ENCODE measurements at places on chromosomes 7 and 10.

GRCh38 chr7:151448261-151449252, 8.6 kb upstream of the CRYGN start:
- peak; percentile 49 for DNase-seq

DNA sequence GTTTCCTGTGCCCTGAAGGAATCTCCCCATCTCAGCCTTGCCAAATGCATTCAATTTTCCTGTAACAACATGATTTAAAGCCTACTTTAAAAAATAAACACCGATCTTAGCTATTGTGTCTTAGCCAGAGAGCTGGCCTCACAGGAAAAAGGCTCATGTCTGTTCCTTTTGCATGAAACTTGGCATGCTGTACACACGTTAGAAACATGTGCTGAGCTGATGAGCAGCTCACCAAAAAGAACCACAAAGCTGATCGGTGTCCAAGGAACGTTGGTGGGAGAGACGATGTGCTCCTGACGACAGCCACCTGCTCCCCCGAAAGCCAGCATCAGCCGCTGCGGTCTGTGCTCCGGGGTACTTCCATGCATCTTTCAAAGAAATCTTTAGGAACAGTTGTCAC, 135.9 kb downstream of the ADARB2 start:
- DNase-seq = no peak

DNA sequence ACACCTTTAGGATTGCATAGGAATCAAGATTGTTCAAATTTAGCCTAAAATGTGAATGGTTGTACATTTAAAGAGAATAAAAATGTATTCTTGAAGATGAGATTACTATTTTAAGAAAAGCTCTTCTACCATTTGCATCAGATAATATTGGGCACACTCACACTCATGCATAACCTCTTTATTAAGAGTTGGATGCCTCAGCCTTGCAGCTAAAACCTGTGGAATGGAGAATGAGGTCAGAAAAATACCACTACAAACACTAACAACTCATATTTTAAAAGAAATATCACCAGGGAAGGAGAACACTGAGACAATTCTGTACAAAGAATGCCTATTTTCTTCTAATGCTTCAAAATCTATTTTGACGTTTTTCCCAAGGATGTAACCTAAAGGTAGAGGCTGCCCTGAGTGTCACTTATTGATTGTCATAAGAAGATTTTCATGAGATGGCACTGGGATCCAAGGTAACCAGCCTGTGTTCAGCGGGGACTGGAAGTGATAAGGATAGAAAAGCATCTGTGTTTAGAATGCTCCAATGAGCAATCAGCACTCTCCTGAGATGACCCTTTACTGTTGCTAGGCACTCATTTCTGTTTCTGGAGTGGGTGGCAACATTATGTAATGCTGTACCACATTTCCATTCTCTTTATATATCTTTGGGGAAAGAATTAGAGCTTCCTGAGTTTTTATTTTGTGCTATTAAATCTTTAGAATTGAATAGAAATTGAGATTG, 26.6 kb downstream of the REEP3 start:
- no peak for DNase-seq

DNA sequence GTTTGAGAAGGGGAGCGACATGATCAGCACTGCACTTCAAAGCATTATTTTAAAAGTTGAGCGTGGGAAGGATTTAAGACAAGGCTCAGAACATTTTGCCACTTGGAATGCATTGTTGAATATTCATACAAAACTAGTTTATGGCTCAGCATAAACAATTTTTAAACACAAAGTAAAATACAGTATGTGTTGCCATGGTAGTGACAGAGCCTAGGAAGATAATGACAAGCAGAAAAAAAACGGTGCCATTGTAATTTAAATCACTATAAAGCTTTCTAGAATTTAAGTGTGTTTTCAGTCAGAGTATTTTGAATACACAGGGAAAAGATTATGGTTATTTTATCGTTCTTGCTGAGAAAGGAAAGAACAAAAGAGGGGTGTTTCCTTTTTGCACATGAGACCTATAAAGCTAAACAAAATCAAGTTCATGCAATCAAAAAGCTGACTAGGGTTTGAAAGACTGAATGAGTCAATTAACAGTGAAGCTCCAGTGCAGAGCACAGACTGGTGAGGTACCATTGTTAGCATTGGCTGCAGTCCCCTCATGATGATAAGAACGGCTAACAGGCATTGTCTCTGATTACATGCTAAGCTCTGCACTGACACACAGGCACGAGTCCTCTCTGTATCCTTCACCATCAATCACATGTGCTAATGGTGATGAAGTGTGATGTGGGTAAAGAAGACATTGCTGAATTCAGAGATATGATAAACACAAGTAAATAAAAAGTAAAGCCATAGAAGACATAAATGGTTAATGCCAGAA, 181.9 kb upstream of the VSTM2A start:
- no peak for DNase-seq

GRCh38 chr7:131692131-131692960, 135.9 kb upstream of the PODXL start:
- DNase-seq = no peak
